ENCODE measurements at places on chromosomes 1 and 21.

DNA sequence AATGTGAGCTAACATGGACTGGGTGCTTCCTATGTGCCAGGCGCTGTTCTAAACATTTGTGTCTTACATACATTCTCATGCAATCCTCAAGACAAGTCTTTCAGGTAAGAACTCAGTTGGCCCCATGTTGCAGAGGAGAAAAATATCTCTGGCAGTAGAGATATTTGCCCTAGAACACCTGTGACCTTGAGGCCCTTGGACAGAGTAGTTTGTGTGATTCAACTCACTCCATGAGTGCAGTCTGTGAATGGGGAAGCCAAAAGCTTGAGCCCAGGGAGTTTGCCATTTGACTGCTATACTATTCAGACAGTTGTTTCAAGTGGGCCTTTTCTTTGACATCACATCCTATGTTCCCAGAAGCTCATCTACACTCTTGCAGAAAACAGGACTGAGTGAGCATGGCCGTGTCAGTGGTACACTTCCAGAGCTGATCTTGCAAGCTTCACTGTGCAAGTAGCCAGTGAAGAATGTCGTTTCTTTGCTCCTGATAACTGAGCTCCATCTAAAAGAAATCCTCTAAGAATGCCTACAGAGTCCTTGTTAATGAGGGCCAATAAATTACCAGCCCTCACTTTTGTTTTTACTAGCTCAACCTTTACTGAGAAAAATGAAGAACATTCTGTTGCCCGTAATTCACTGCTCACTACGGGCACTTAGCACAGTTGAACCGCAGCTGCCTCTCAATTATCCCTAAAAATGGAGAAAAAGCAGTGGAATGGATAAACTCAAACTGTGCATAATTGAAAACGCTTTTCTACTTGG, 98.7 kb upstream of the C8B start:
- DNase-seq, result no peak

DNA sequence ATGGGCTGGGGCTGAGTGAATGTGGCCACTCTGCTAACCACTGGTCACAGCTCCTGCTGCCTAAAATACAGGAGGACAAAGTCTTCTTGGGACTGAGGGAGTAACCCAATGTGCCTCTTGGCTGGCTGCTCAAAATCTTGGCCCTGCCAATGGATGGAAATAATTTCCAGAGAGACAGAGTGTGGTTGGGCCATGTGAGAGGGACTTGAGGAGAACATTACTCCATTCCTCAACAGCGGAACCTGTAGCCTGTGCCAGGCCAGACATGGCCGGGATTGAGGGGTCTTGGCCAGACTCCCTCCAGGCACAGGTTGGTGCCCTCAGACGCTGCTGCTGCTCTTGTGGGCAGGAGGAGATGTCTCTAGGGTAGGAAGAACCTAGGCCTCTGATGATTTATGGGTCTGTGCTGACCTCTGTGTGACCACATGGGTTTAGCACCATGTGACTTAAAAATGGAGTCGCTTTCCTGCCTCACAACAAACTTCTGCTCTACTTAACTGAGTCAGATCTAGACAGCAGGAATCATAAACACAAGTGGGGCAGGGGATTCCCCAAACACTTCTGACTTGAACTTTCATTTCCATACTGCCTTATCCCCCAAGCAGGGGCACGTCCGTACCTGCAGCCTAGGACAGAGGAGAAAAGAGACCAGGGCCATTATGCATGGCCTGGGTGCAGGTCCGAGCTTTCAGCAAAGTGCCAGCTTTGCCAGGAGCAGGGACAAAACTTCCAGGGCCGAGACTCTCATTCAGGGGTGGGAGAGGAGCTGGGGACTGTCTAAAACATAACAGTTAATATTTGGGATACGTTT, 79.2 kb downstream of the CD34 start:
- DNase-seq, result no peak

DNA sequence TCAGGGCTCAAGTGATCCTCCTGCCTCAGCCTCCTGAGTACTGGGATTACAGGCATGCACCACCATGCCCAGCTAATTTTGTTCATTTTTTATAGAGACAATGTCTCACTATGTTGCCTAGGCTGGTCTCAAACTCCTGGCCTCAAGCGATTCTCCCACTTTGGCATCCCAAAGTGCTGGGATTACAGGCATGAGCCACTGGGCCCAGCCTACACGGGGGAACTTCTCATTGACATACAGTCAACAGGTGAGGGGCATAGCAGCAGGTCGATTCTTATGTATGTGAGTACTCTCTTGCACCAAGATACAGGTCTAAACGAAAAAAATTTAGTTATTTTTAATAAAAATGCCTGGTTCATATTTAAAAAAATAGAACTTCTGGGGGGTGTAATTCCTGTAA, 39.5 kb upstream of the HHAT start:
- DNase-seq, result no peak

- DNase-seq, result no peak
These were observed 64.2 kb downstream of the MEF2D start for GRCh38 chr1:156436141-156437036.

GRCh38 chr1:202802998-202803932, 5.0 kb downstream of the KDM5B start:
- no peak for DNase-seq

GRCh38 chr1:115402753-115403184, 64.7 kb upstream of the NGF start:
- DNase-seq, result no peak

DNA sequence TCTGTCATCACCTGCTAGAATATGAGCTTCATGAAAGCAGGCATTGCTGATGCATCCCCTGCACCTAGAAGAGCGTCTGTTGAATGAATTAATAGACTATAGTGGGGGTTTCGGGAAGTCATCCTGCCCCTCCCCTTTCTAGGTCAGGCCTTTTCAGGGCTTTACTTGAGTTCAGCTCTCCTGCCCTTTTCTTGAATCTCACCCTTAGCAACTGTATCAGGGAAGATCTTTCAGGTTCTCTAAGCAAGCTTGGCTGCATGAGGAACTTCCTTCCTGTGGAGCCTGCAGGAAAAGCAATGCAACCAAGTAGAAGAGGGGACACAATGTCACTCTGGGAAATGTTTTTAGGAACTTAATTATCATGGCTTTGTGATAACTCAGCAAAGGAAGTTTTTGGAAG, 27.2 kb upstream of the KIAA0040 start:
- DNase-seq, result no peak

DNA sequence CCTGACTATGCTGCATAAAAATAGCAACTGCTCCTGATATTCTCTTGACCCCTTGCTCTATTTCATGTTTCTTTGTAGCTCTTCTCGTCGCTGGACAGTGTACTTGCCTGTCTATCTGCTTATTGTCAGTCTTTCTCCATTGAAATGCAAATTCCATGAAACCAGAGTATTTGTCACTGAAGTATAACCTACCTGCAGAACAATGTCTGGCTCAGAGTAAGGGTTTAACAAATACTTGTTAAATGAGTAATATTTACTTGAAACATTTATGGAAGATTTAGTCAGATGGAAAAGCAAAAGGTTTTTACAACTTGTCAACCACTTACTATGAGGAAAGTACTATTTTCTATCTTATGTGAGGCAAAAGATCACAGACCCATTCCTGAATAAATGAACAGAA, 19.9 kb upstream of the ERICH3 start:
- no peak for DNase-seq

DNA sequence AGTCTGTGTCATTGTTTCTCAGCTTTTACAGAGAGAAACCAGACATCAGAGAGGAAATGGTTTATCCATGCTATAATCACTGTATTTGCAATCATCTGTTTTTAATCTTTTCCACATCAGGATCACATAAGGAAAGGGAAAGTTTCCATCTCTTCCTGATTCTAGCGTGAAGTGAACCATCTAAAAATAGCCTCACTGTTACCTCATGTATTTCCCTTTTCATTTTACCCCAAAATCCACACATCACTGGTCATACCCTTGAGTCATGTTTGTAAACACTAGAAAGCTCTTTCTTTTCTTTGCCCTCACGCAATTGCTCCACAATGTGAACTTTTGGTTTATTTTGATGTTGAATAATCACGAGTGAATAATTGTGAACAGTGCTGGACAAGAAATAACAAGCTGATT, 146.0 kb downstream of the PLA2G4A start:
- DNase-seq, result no peak

DNA sequence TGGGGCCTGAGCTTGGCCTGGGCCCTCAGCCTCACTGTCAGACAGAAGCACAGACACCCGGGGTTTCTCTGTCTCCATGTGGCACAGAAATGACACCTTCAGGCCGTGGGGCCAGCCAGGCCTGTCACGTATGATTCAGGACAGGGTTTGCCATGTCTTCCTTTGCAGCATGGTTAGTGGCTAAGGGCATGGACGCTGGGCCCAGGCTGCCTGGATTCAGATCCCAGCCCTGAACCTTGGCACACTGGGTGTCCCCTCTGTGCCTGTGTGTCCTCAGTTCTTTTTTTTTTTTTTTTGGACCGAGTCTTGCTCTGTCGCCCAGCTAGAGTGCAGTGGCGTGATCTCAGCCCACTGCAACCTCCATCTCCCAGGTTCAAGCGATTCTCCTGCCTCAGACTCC, 73.6 kb downstream of the SPSB1 start:
- DNase-seq, result no peak

- no peak for DNase-seq
These were observed 439.1 kb upstream of the VAMP3 start for GRCh38 chr1:7331926-7332535.

DNA sequence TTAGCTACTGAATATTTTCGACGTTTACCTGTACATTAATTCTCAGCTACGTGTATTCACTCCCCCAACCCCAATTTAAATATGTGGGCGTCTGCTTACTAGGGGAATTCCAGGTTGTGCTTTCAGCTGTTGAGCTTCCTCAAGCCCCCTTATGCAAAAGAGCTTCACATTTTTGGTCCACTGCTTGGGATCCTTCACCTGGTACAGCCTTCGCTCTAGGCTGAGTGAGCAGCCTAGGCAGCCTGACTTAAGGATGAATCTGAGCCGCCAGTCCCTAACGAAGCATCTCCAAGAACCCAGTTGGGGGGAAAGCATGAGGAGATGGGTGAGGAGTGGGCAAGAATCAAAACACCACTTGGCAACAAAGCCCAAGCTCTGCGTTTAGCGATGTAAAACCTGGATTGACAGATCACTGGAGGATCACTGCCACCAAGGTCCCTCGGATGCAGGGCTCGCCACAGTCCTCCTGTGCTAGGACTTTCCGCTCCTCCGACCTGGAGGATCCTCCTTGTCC, 674 bp downstream of the BCL10 start:
- no peak for DNase-seq

- no peak for DNase-seq
These were observed 54.0 kb downstream of the RAB3B start for GRCh38 chr1:51936531-51936930.

DNA sequence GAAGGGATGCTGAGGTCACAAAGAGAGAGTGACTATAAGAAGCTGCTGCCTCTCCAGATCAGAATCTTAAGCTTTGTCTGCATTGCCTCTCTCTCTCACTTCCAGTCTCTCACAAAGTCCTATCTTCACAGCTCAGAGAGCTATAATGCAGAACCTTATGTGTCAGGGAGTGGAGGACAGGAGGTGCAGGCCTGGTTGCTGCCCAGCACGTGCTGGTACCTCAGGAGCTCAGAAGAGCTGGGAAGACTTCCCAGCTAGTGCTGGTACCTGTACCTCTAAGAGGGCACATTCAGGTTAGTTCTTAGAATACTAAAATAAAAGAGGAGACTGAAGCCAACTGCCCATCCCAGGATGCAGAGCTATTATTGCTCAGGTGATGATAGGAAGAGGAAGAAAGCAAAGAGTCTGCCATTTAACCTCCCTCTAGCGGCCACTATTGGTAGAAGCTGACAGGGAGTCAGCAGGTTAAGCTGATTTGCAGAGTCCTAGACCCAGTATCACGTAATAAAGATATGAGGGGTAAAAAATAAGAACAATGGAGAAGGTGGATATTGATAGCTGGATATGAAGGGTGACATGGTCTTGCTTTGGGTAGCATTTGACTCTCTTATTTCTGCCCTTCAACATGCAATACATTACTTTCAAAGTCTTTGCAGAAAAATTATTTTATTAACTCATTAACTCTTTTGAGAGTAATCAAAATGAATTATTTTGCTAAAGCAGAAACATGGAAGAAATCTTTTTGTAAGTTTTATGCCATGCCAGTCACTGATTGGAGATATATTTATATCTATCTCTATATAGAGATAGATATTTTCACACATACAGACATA, 138.1 kb upstream of the HMCN1 start:
- peak; percentile 55 for DNase-seq

DNA sequence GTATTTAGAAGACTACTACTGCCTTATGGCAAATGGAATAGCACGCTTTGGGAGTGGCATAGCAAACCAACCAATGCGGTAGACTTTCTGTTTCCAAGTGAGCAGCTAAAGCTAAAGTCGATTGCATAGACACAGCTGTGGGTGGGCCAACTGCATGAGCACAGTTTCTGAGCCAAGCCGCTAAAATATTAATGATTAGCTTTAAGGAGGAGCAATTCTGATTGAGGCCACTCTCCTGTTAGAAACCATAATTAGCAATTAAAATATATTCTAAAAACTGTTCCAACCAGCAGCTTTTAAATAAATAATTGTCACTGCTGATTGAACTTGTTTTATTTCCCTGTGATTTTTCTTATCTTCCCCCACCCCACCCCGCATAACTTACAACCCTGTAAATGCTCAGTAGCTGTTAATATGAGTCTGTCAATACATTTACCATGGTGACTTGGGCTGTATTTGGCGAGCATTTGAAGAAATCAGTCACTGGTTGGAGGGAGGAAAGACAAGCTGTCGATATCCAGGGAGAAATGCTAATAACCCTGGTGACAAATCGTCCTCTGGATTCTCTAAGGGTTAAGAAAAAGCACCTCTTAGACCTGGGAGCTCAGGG, 32.2 kb downstream of the RNF220 start:
- DNase-seq, result no peak

GRCh38 chr1:70504821-70505193, 93.7 kb downstream of the CTH start:
- no peak for DNase-seq

GRCh38 chr1:161216945-161217712, 2.0 kb downstream of the FCER1G start:
- no peak for DNase-seq

DNA sequence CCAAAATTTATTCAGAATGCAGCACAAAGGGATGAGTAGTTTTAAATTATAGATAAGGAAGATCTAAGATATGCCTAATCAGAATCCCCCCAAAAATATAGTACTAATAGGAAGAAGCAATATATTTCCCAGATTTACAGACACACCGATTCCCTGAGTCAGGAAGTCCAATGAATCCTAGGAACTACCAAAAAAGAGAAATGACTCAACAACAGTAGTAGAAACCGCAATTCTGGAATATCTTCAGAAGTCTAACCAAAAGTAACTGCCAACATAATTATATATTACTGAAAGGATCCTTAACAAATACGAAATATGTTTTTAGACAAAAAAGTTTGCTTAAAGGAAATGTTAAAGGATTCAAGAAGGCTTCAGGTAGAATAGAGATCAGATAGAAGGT, 10.3 kb downstream of the AHCTF1 start:
- DNase-seq, result no peak

GRCh38 chr1:89754518-89754917, 66.3 kb upstream of the LRRC8D start:
- DNase-seq, result no peak

- DNase-seq, result no peak
These were observed 9.0 kb downstream of the TTLL10 start for GRCh38 chr1:1182491-1183220.

Measured in NCI-H2171 treated with DMSO at 0.1 percent for 48 hours (cell line).